Thymus (tissue), 14 donors: ENCODE measurements at places on chromosomes 5 and 9. TPM values are rescaled to one million over a fixed set of nuclear protein-coding genes. Genes with fewer than 3 reads are reported as not detected.

DNA sequence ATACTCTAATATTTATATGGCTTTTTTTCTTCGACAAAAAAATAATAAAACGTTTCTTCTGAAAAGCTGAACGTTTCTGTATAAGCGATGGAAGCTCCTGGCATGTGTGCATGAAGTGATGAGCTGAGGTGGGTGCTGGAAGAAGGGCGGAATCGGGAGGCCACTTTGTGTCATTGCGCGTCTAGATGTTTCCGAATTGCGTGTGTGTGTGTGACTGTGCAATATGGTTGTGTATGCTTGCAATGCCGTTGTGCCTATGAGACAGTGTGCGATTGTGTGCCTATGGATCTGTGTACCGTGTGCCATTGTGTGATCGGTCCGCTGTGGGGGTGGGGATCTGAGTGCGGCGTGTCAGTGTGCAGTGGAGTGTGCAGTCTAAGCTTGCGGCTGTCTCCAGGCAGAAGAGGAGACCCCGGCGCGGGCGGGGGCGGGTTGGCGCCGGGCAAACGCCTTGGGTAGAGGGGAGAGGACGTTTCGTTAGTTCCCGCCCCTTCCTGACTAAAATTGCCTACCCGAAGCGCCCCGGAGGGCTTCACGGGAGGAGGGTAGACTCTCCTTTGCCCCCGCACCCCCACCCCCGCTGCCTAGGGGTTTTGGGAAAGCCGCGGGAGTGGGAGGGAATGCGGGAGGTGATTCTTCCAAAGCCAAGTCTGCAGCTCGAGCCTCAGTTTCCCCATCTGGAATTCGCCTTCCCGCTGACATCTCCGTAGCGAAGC is 24.2 kb downstream of the PCDHGC5 start:
- H3K4me3 ChIP-seq: peak overlapping the region; percentile 38
- peaks cover 10% of the 10 kb centered on the region for H3K4me1 ChIP-seq
- peaks cover 31% of the 10 kb centered on the region for H3K36me3 ChIP-seq
- peak overlapping the region; percentile 77 for H3K27ac ChIP-seq
- DNase-seq: no peak

GRCh38 chr5:11595045-11595444 is 309.2 kb downstream of the CTNND2 start:
- no peaks in the 10 kb centered on the region for H3K27me3 ChIP-seq
- H3K27ac ChIP-seq: no peak overlapping the region
- no peaks in the 10 kb centered on the region for H3K4me1 ChIP-seq
- peak; percentile 4 for DNase-seq

The EIF4E1B gene
- total RNA-seq: 0.05 TPM

GRCh38 chr5:168207450-168208029 is 83.9 kb upstream of the WWC1 start:
- H3K27me3 ChIP-seq: no peaks in the 10 kb centered on the region
- H3K36me3 ChIP-seq: no peaks in the 10 kb centered on the region
- H3K4me1 ChIP-seq: no peaks in the 10 kb centered on the region
- no peak for DNase-seq

The PTGDS gene
- total RNA-seq: 5.0 TPM

DNA sequence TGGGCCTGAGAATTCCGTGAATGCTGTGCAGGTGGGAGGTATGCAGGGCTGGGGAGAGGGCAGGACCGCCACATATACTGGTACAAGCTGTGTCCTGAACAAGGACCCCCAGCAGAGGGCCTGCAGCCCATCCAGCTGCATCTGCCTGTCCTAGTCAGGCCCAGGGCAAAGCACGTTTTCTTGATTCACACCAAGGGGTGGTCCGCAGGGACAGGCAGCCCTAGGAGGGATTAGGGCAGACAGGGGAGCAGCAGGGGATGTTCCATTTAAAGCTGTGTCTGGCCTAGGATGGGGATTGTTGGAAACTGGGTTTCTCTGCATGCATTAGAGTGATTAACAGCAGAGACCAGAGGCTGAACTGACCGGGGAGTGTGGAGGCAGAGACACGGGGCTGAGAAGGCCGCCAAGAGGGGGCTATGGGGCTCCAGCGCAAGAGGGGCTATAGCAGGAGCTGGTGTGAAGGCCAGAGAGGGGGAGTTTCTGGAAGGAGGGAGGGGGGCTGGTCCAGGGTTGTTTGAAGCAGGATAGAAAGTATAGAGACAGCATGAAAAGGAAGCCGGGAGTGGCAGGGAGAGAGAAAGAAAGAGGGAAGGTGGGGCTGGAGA is 2.7 kb downstream of the GRM6 start:
- peaks cover 45% of the 10 kb centered on the region for H3K27me3 ChIP-seq
- DNase-seq: no peak
- no peak overlapping the region for H3K27ac ChIP-seq
- no peaks in the 10 kb centered on the region for H3K4me1 ChIP-seq

The REXO4 gene
- 20.4 TPM for total RNA-seq

- no peak overlapping the region for H3K27ac ChIP-seq
- no peaks in the 10 kb centered on the region for H3K4me1 ChIP-seq
- H3K27me3 ChIP-seq: no peaks in the 10 kb centered on the region
These were observed 192.2 kb downstream of the TMEM167A start for GRCh38 chr5:82884821-82885471.

The PHYHD1 gene
- total RNA-seq: 9.7 TPM

The IL17B gene
- total RNA-seq: 0.24 TPM
